SW 1271 (cell line): ENCODE measurements at places on chromosomes 2 and 18.

DNA sequence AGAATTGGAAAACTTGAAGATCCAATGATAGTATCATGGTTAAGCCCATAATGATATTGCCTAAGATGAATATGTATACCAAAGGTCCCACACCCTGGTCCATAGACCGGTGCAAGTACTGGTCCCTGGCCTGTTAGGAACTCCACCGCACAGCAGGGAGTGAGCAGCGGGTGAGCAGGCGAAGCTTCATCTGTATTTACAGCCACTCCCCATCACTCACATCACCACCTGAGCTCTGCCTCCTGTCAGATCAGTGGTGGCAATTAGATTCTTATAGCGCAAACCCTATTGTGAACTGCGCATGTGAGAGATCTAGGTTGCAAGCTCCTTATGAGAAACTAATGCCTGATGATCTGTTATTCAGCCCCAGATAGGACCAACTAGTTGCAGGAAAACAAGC is 402.4 kb downstream of the EPHA4 start:
- DNase-seq = no peak

DNA sequence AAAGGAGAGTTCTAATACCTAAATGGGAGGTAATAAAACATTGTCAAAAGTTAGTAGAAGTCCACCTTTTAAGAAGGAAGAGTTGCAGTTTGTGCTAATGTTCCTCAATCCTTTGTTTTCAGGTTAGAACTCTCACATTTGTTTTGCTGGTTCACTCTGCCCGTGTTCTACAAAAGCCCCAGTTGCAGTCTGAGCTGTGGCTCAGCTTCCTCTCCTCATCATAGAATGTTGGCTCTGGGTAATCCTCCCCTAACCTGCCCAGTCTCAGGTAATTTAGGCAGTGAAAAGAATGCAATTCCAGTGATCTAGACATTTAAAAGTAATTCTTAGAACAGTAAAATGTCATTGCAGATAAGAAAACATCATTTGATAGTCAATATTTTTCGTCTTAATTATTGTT is 1410.4 kb upstream of the ZEB2 start:
- no peak for DNase-seq

- no peak for DNase-seq
Measured at GRCh38 chr2:174784316-174784715, 20.0 kb upstream of the CHRNA1 start.

GRCh38 chr2:175414882-175415487 is 233.5 kb upstream of the ATP5MC3 start:
- peak; percentile 50 for DNase-seq

- no peak for DNase-seq
Measured at GRCh38 chr18:8081267-8081666, 514.2 kb downstream of the PTPRM start.

DNA sequence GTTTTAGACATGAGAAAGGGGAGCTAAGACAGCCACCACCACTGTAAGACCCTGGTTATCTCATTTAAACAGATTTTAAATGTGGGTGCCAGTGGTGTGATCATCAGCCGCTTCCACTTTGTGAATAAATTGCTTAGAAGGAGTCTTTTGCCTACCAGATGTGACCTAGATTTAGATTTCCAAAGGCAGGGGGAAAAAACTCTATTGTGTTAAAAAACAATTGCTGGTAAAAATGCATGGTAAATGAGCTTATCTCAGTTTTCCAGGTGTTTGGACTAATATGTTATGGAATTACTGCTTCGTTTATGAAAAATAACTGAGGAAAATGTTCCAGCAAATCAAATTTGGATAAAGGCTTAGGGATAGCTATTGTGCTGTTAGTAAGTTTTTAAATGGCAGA is 466.3 kb upstream of the RAB12 start:
- DNase-seq = no peak

GRCh38 chr2:182381225-182381624 is 45.6 kb downstream of the PDE1A start:
- no peak for DNase-seq

GRCh38 chr2:104502901-104503300 is 351.0 kb upstream of the POU3F3 start:
- DNase-seq = no peak

GRCh38 chr2:116517936-116518335 is 1296.6 kb upstream of the DDX18 start:
- DNase-seq = no peak

DNA sequence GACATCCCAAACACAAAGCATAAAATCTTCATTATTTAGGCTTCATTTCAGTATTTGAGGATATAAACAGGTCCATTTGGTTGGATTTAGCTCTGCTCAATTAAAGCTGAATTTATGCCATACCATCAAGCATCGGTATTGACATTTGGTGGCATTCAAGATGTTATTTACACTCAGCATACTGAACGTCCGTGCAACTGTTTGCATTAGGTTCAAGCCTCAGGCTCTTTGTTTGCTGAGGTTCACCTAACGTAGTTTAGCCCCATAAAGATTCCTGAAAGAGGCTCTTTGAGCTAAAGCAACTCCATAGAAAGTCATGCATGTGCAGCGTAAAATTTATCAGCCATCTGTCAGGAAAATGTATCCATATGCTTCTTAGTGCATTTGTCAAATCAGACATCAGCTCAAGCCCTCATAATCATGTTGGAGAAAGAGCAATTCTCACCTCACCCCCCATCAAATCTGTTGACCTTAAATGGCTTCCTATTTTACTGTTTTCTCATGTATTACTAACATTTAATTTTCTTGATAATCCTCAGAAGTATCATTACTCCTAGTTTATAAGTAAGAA is 366.9 kb downstream of the EPHA4 start:
- DNase-seq = no peak

DNA sequence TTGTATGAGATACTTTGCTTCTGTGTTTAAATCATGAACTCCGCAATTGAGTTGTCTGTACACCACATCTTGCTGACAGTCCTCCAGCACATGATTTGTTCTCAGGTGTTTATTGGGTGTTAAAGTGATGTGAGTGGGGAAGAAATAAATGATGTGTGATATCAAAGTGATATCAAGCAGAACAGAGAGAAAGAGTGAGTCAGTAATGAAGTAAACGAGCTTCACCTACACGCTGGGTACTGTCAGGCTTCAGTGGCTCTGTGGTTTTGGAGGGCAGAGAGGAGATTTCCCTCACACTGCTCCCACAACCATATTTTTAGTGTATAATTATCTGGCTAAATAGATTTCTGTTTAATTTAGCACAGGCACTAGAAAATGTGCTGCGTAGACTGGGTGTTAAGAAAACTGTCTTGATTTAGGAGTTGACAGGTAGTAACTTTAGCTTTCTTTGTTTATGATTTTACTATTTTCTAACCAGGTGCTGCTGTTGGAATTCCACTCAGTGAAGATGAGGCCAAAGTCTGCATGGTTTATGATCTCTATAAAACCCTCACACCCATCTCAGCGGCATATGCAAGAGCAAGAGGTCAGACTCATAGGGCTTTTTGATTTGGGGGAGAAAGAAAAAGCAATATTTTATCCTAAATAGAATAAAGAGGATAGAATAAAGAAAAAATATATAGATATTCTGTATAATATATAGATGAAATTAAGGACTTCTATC is 21.2 kb downstream of the ATIC start:
- no peak for DNase-seq

DNA sequence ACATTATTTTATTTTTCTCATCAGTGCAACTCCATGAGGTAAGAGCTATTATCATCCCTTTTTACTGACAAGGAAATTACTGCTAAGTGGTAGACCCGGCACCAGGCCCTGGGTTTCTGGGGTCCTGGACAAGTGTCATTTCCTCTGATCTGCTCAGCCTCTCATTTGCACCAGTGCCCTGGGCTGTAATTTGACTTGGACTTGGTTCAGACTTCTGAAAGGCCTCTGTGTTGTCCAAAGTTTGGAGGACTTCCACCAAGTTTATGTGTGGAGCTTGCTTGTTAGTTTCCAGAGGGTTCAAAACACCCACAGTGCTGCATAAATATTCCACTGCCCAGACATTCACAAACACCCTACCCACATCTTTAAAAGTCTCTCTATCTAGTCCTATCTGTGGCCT is 44.0 kb upstream of the PPP1CB start:
- no peak for DNase-seq

DNA sequence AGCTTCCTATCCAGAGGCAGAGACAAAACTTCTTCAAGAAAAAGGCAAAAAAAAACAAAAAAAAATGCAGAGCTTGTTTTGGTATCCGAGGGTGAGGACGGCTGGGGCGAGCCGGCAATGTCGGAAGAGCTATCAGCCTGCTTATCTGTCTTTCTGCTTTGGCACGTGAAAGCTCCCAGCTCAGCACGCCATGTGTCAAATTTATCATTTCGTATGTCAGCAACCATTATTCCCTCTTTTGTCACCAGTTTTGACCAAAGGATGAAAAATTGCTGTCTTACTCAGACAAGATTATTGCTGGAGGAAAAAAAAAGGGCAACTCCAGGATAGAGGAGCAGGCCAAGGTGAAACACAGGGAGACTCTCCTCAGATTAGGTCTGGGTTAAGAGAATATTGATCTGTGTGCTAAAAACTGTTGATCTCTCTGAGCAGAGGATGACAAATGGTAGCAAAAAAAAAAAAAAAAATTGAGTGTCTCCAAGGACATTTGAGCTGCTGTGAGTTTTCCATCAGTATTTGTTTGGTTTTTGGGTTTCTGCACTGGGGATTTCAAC is 532.0 kb upstream of the POU3F3 start:
- no peak for DNase-seq

- no peak for DNase-seq
Measured at GRCh38 chr2:177771191-177771590, 301.4 kb downstream of the PDE11A start.

GRCh38 chr2:17136231-17136630 is 382.0 kb downstream of the RAD51AP2 start:
- DNase-seq = no peak

GRCh38 chr2:85635636-85636035 is 19.6 kb downstream of the USP39 start:
- DNase-seq = no peak

DNA sequence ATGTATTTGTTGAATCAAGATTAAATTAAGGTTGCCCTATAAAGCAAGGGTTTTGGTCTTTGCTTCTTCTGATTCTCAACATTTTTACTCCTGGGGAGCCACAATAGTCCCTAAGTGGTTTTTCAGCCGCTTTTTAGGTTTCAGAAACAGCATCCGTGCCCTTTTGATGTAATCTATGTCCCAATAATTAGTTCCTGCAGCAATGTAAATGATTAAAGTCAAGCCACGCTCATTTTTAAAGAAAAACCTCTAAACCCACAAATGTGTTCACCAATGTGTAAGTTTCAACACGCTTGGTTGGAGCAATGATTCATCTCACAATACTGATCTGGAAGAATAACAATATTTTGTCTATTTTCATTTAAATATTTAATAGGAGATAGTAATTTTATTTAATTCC is 5.6 kb downstream of the ARL4C start:
- no peak for DNase-seq

GRCh38 chr2:67213270-67213670 is 183.9 kb upstream of the ETAA1 start:
- DNase-seq = no peak

GRCh38 chr2:144946263-144946662 is 426.3 kb upstream of the ZEB2 start:
- no peak for DNase-seq

- DNase-seq = no peak
Measured at GRCh38 chr2:218569661-218570500, 1.2 kb downstream of the CNOT9 start.

DNA sequence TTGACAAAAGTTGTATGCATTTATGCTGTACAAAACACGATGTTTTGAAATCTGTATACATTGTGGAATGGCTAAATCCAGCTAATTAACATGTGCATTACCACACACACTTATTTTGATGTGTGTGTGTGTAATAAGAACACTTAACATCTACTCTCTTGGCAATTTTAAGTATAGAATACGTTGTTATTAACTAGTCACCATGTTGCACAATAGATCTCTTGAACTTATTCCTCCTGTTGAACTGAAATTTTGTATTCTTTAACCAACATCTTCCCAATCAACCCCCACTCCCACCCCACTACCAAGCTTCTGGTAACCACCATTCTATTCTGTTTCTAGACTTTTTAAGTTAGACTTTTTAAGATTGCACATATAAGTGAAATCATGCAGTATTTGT is 16.3 kb upstream of the SP3 start:
- DNase-seq = no peak

DNA sequence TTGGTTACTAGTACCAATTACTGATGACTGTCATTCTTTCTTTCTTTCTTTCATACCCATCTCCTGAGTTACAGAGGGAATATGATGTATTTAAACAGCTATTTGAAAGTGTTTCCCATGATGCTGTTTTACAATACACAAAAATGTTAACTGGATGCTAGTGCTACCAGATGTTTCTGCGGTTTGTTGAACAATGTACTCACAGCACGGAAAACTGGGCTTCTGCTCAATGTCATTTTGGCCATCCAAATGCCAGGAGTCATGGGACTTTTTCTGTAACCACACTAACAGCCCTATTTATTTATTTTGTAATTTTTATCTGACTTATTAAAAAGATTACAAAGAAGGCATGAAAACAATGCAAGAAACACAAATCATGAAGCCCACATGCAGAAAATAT is 313.8 kb downstream of the RIT2 start:
- no peak for DNase-seq

DNA sequence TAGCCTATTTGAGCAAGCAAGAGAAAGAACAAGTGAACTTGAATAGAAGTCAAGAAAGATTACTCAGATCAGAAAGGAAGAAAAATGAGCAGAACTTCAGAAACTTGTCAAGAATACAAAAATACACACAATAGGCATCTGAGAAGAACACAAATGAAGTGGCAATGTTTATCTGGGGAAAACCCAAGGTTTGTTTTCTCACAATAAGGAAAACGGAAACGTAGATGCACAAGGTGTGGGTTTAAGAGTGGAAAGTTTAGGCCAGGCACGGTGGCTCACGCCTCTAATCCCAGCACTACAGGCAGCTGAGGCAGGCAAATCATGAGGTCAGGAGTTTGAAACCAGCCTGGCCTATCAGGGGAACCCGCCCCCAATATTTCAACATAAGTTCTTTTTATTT is 159.5 kb upstream of the GYPC start:
- no peak for DNase-seq

- no peak for DNase-seq
Measured at GRCh38 chr2:231531883-231532755, 1.9 kb upstream of the NMUR1 start.

DNA sequence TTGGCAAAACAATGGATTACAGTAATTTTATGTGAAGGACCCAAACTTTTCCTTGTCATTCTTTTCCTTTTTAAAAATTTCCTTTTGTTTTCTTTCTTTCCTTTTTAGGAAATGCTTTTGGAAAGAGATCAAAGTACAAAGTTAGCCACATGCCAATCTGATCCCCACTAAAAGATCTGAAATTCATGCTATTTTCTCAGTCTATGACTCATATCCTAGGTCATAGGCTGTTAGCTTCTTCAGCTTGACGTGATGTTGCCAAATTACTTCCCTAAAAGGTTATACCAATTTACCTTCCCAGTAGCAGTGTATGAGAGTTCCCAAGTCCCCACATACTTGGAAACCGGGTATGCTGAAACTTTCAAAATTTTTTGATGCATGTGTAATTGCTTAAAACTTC is 355.3 kb downstream of the INSIG2 start:
- peak; percentile 7 for DNase-seq

- no peak for DNase-seq
Measured at GRCh38 chr2:170679607-170680079, 35.5 kb upstream of the SP5 start.
